ENCODE measurements at places on chromosomes 12 and 14.

GRCh38 chr12:124332058-124332672 is 37.3 kb downstream of the RFLNA start:
- no peak for DNase-seq

DNA sequence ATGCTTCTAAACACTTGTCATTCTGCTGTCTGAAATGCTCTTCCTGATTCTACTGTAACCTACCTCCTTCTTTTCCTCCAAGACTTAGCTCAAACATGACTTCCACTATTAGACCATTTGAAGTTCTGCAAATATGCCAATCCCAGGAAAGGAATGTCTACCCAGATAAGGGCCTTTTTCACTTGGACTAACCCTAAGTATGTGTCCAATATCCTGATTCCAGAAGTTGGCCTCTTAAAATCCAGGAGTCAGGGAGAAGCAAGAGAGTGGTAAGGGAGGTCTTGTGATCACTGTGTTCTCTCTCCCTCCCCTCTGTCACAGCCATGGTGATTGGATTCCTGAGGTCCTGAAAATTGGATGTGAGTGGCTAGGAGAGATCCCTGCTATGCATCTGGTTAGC is 30.2 kb downstream of the ADCY6 start:
- DNase-seq, result no peak

- DNase-seq, result no peak
Observed at GRCh38 chr14:100864960-100865681, 38.4 kb downstream of the RTL1 start.

DNA sequence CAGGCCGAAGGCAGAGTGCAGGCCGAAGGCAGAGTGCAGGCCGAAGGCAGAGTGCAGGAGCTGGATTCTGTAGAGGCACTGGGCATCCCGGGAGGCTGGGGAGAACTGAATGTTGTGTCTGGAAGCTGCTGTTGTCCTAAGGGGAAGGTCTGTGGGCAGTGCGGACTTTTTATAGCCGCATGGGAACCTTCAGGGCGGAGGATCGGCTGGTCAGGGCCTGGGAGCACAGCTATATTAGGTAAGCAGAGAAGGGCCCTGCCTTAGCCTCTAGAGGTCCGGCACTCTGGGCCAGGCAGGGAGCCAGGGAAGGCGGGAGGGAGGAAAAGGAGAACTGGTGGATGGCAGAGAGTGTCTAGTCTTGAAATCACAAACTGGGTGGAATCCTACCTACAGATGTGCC is 14.2 kb downstream of the CABP1 start:
- no peak for DNase-seq

DNA sequence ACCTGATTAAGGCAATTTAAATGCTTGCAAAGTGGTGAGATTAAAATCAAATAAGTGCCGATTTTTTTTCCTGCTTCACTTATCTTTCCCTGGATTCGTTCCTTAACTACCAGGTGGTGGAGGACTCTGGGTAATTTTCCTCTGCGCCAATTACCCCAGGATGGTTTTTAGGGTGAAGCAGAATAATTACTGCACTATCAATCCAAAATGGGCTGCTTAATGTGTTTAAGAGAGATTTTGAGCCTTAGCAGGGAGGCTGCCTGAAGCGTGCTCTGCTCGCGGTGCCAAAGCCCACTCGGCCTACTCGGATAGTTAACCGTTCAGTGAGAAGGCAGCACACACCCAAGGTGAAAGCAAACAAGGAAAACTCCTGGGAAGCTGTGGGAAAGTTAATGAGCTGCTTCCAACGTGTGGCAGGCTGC is 274.9 kb upstream of the LMO3 start:
- DNase-seq, result no peak

DNA sequence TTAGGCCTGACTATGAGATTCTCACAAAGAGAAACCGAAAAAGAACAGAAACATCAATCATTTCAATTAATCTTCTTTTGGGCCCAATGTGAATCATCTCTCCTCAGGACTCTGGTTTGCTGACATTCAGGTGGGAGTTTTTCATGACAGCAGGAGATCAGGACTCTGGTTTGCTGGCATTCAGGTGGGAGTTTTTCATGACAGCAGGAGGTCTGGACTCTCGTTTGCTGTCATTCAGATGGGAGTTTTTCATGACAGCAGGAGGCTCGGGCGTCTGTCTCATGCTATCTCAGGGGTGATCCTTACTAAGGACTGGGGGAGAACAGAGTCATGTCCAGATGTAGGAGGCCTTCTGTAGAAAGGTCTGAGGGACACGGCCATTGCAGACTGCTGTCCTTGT is 40.1 kb upstream of the PARP11 start:
- DNase-seq, result no peak

DNA sequence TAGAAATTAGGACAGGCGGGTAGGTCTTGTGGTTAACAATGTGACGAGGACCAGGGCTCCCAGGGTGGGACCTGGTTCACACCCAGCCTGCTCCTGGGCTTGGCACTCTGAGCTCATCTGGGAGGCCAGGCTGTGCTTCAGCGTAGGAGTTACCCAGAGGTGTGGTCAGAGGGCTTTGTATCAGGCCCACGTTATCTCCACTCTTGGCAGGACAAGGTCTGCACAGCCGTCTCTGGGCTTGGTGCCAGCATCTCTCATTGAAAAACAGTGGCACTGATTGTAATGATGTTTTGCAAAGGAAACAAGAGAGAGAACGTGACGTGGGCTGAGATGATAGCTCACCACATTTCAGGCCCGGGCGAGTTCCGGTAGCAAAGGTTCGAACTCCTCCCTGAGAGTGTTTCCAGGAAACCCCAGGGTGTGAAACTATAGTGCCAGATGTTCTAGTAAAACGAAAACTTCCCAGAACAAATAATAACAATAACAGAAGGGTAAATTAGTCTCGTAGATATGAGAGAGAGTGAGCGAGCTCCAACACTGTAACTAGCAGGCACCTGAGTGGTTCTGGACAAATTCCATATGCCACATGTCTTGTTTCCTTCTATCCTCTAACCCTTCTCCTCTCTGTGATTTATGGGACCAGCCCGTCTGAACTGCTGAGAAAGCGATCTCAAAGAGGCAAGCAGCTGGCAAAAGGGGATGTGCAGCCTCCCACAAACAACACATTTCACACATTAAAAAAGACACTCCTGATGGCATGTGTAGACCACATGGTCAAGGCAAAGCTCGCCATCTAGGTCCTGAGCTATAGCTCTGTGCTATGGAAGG is 227.3 kb downstream of the KTN1 start:
- peak; percentile 99 for DNase-seq

DNA sequence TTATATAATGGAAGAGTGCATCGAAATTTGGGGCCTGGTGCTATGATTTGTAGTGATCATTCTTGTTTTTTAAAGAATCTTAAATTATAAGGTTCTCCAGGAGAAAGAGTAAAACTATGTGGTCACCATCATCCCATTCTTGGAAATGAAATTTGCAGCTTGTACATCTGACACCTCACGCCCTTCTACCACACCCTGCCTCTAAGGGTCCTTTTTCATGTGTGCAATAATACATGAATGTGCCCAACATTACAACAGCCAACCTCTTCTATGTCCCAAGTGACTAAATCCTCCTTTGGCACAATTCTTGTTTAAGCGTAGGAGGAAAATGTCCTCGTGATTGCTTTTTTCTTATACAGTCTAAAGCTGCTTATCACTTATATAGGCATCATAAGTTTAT is 636.5 kb upstream of the NOVA1 start:
- DNase-seq, result no peak

DNA sequence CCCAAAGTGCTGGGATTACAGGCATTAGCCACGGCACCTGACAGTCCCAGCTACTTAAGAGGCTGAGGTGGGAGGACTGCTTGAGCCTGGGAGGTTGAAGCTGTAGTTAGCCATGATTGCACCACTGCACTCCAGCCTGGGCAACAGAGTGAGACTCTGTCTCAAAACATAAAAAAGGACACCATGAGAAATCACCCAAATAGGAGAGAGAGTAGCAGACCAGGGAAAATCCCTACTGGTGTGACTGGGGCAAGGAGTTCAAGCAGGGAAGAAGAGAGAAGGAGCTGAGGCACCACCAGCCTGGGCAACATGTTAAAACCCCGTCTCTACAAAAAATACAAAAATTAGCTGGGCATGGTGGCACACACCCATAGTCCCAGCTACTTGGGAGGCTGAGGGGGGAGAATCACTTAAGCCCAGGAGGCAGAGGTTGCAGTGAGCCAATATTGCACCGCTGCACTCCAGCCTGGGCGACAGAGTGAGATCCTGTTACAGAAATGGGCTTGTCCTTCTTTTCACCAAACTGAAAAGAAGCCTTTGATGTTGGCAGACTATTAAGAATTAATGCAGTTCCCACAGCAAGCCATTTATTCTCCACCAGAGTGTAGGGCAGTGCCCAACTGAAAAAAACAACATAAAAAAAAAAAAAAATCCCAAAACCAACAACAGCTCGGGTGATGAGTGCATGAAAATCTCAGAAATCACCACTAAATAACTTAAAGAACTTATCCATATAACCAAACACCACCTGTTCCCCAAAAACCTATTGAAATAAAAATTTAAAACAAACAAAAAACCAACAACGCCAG is 4.5 kb upstream of the SRSF9 start:
- DNase-seq, result no peak

GRCh38 chr14:55711175-55711811 is 131.3 kb downstream of the KTN1 start:
- DNase-seq, result peak; percentile 78

DNA sequence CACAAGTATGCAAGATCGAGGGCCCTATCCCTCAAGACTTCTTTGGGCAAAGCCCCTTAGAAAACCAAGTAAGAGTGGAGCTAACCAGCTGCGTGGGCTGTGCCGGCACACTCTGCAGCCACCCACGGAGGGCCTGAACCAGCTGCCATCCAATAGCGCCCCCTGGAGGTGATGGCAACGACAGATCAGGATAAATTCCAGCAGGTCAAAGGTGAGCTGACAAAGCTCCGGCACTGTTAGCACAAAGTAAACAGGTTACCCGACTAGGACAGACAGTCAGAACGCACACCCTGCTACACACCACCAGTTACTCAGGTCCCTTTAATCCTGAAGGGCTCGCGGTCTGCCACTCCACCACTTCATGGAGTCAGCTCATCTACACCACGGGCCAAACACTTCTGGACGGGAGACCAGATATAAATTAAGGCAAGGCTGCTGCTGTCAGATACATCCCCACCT is 4.9 kb downstream of the ZBTB39 start:
- peak; percentile 71 for DNase-seq

DNA sequence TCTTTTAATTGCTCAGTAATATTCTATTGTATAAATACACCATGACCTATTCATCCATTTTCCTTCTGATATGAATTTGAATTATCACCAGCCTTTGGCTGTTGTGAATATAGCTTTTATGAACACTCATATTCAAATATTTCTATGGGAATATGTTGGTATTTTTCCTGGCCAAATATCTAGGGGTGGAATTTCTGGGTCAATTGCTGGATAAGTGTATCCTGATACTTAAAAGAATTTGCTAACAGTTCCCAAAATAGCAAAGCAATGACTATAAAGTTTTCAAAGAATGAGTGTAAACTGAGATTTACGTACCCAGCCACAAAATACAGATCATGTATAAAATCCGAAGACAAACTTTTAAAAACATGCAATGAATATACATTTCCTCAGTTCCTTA is 148.7 kb upstream of the CLEC14A start:
- peak; percentile 39 for DNase-seq

DNA sequence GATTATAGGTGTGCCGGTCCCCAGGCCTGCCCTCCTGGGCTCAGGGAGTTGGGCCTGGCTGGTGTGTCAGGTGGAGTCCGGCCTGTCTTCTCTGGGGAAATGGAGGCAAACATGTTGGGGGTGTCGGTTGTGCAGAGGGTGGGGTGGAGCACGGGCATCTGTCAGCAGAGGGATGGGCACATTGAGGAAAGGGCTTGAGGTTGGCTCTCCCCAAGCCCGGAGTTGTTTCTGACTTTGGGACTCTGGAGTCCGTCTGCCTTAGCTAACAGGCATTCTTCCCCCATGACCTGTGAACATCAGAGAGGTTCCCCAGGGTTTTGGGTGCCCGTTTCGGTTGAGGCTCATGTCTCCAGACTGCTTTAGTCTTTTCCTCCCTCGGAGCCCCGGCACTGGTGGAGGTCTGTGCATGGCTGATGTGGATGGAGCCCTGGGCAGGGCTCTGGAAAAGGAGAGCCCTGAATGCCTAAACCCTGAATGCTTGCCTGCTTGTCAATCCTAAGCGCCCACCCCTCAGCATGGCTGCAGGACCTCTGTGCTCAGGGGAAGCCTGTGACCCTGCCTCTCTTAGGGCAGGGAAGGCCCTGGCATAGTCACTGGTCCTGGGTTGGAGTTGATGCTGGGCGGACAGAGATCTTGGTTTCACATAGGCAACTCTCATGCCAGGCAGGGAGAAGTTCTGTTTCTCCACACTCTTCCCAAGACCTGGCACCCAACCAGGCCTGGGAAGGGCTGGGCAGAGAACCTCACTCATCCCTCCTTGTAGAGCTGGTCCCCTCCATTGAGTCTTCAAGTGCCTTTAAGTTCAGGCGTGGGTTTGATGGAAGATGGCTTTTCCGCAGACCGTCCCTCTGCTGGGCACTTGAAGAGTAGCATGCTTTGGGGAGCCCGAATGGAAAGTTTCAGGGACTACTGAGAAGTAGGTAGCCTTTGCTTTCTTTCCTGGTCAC is 12.9 kb downstream of the NYNRIN start:
- DNase-seq, result peak; percentile 76

- DNase-seq, result peak; percentile 9
Observed at GRCh38 chr12:126617312-126617711, 1552.1 kb downstream of the AACS start.

DNA sequence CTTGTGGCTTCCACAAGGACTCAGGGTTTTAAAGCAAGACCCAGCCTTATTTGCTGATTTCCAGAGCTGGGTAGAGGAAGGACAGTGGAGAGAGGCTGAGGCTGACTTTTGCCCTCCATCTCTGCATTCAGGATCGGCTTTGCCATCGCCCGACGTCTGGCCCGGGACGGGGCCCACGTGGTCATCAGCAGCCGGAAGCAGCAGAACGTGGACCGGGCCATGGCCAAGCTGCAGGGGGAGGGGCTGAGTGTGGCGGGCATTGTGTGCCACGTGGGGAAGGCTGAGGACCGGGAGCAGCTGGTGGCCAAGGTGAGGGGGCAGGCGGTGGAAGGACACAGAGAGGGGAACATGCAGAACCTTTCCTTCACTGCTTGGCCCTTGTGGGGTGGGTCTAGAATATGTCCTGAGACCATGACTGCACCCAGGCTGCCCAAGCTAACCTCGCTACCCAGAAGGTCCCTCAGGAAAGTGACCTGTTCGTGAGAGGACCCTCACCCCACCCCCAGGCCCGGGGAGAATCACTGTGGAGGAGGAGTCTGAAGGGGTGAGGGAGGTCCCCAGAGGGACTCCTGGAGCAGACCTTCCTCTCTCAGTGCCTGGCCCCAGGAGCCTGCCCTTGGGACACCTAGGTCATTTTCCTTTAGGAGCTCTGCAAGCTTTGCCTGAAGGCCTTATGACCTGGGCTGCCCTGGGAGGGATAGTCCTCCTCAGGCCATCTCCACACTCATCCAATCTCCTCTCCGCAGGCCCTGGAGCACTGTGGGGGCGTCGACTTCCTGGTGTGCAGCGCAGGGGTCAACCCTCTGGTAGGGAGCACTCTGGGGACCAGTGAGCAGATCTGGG is 3.1 kb downstream of the DHRS2 start:
- no peak for DNase-seq

- no peak for DNase-seq
Observed at GRCh38 chr14:25557466-25557865, 507.5 kb upstream of the STXBP6 start.

All from cardiac fibroblast (primary cell).